ENCODE measurements at places on chromosomes 12 and 14.
A peak's percentile ranks its signal among the peaks of the same experiment; 100 is the strongest.

DNA sequence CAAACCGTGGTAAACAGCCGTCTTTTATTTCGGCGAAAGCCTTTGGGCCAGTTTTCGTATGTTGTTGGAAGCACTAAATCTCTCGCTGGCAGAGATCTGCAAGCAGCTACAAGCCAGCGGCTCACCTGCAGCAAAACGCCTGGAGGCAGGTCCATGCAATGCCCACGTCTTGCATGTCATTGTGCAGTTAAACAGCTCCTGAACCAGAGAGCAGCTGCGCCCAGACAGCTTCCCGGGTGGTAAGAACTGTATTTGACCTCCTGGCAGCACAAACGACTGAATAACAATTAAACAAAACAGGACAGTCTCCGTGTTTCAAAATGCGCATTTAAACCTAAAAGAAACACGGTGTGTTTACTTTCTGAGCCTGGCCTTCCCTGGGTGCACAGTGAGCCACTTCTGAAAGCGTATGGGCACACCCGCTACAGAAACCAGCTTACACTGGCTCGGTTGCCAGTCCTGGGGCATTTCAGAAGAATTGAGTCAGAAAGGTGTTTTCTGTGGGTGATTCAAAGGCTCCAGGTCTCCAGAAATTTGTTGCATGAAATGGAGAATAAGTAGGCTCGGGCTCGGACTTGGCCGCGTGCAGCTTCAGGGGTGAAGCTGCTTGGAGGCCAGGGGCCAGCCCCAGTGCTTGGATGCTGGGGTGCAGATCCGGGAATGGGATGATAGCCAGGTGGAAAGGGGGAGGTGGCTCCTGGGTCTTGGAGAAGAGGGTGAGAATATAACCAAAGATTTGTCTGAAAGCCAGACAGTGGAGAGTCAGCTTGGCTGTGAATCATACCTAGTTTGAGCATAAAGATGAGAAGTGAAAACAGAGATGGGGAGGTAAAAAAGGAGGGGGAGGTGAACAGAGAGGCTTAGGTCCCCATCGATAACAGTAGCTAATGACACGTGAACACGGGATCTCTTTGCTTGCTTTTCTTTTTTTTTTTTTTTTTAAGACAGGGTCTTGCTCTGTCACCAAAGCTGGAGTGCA, 24.9 kb upstream of the FZD10 start:
- no peak for DNase-seq

DNA sequence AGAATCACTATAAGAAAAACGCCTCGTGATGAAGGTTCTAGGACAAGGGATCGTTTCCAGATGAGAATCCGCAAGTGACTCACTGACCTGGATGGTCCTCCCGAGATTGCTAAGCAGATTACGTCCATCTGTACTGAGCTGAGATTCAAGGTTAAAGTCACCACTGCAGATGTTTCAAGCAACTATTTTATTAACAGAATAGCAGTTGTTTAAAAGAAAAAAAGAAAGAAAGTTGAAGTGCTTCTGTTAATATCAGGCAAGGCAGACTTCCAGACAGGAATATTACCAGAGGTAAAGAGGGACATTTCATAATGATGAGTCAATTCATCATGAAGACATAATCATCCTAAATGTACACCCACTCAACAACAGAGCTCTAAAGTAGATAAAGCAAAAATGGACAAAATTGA, 17.9 kb downstream of the PXN start:
- DNase-seq = peak; percentile 76

DNA sequence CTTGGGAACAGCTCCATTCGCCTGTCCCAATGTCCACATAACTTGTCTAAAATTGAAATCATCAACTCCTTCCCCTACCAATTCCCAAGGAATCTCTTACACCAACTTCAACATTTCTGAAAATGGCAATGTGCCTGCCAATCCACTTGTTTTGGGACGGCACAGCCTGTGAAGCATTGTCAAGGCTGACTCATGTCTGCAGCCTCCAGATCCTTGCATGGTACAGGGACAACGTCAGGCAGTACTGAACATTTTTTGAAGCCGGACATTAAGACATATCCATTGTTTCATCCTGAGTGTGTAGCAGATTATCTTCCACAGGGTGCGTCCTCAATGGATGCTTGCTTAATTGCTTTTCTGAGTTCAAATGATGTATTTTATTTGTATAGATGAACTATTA, 794.1 kb downstream of the BCL11B start:
- no peak for DNase-seq

- no peak for DNase-seq
Measured at GRCh38 chr14:64899958-64900357, 14.3 kb upstream of the CHURC1 start.

DNA sequence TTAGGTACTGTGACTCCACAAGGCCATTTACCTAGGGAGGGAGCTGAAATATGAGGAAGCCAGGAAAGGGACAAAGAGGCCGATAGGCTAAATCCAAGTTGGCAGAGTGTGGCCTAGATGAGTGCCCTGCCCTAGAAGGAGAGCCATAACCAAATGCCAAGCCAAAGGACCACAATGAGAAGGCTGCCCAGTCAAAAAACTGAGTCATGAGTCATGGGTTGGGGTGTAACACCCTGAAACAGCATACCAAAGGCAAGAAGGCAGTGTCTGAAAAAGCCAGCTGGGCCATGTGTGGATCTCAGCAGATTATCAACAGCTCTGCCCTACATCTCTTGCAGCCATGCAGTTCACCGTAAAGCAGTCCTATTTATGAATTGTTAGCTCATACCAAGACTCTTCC, 171.7 kb downstream of the PHLDA1 start:
- no peak for DNase-seq

- no peak for DNase-seq
Measured at GRCh38 chr14:61733972-61734371, 28.2 kb upstream of the SNAPC1 start.

DNA sequence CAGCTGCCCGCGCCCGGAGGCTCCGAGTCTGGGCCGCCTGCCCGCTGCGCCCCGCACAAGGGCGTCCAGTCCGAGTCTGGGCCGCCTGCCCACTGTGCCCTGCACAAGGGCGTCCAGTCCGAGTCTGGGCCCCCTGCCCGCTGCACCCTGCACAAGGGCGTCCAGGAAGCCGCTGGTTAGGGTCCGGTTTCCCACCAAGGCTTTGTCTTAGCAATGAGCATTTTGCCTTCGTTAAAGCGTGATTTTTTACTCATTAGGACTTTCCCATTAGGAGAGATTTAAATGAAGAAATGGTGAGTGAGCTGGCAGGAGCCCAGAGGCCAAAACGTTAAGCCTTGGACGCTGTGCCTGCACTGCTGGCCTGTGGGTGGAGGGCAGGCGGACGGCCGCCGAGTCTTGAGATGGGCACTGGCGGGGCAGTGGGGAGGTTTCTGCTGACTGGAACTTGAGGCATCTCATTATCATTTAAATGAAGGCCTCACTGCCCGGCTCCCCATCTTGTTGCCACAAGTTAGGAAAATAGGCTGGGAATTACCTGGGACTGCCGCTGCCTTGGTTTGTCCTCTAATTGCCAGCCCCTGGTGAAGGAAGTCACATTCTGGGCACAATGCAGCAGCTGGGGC, 36.0 kb downstream of the FBRSL1 start:
- DNase-seq = no peak

- DNase-seq = no peak
Measured at GRCh38 chr12:32301216-32301615, 98.1 kb upstream of the FGD4 start.

- no peak for DNase-seq
Measured at GRCh38 chr12:1073652-1074051, 82.6 kb downstream of the ERC1 start.

DNA sequence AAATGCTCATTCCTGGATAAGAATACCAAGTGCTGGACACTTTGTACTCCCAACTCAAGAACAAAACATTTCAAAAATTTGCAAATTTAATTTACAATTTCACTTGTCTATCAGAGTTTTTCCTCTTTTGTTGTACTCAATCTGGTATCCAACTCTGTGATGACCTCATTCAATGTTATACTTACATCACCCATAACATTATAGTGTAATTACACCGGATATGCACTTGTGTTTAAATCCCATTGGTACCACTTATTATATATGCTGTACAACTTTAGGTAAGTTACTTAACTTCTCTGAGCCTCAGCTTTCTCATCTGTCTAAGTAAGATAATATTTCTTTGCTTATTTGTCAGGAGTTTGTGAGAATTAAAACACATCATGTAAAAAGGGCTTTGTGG, 76.6 kb upstream of the KCNJ8 start:
- DNase-seq = no peak

GRCh38 chr12:101581190-101581589, 13.6 kb upstream of the MYBPC1 start:
- no peak for DNase-seq

DNA sequence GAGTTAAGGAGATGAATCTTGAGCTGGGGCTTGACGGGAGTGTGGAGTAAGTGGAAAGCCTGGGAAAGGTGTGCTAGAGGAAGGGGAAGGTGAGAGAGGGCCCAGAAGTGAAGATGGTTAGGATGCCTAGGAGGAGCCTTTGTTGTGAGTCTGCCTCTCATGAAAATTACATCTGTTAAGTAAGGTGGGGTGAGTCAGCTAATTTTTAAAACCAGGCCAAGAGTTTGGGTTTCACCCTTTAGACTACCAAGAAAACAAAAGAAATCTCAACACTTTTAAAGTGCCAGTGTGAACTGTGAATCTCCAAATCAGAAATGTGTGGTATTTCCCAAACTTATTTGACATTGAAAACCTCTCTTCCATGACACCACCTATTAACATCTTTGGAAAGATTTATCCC, 185.2 kb downstream of the CRADD start:
- DNase-seq = peak; percentile 28

DNA sequence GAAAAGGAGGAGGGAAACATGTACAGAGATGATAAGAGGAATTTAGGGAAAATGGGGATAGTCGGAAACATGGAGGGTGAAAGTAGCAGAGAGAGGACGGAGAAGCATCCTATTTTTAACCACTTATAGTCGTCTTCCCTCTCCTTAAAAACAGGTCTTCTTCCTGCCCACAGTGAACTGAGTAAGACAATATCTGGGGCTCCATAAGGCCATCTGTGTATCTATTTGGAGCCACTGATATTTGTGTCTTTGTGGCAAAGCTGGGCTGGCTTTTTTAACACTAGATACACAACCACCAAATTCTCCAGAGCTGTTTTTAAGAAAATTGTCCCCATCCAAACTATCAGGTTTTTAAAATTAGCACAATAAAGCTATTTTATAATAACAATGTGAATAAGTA, 109.5 kb upstream of the RAP1B start:
- DNase-seq = no peak

DNA sequence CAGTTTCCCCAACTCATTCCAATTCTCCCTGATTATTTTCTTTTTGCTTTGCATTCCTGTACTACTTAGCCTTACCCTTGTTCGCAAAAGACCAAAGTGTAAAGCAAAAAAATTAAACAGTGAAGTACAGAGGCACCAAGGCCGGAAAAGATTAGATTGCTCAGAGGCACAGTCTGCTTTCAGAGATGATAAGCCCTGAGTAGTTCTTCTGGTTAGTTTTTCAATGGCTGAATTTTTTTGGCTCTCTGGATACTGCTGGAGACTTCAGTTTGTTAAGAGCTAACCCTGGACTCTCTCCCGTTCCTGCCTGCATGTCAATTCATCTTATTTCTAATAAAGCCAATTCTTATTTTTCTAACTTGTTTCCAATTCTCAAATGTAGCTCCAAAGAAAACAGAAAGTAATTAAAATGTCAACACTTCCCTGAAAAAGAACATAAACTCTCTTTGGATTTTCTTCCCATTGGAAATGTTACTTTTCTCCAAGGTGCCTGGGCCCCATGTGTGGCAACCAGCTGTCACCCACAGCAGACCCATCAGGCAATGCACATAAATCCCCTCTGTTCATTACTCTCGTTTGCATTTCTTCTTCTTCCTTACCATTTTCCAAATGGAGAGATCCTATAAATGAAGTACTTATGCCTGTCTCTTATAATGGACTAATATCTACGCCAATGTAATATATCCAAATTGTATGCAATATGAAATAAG, 142.8 kb downstream of the BTG1 start:
- DNase-seq = no peak

DNA sequence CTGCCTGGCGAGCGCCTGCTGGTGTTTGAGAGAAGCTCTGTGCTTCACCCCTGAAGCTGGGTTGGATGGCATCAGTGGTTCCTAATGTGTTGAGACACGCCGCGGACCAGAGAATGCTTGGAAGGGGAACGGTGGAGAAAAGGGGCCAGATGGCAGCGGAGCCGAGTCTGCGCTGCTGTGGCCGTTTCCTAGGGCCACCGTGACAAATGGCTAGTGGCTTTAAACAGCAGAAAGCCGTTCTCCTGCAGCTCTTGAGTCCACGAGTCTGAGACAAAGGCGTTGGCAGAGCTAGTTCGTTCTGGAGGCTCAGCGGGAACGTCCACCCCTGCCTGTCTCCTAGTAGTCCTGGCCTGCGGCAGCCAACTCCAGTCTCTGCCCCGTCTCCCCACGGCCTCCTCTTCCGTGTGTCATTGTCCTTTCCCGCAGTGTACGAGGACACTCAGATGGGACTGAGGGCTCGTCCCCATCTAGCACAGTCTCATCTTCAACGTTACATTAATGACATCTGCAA, 103.6 kb downstream of the ADGRD1 start:
- DNase-seq = no peak

- no peak for DNase-seq
Measured at GRCh38 chr14:75515629-75515996, 6.7 kb upstream of the BATF start.

DNA sequence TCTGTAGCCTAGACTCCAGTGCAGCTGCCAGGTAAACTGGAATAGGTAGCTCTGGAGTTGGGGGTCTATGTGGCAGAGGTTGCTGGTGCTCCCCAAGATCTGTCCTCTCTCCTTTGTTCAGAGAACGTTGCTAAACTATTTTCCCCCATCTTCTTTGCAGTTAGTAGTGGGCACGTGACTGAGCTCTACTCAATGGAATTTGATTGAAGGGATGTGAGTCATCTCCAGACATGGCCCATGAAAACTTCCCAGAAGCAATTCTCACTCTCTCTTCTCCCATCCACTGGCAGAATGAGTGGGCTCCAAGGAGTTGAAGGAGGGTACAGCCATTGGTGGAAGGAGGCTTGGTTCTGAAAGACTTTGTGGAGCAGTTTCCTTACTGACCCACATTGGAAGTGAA, 44.0 kb downstream of the PAH start:
- DNase-seq = no peak

- DNase-seq = no peak
Measured at GRCh38 chr14:68263563-68264259, 444.1 kb downstream of the RAD51B start.

GRCh38 chr14:79201564-79202207, 1009.6 kb downstream of the DIO2 start:
- no peak for DNase-seq

GRCh38 chr12:108052260-108052659, 76.8 kb upstream of the WSCD2 start:
- DNase-seq = no peak

GRCh38 chr14:55789406-55789805, 209.4 kb downstream of the KTN1 start:
- no peak for DNase-seq

GRCh38 chr12:53709671-53710070, 17.6 kb downstream of the CALCOCO1 start:
- no peak for DNase-seq

GRCh38 chr12:105330283-105330930, at the start of gene C12orf75:
C12orf75 (plus strand) TSS chr12:105330691; CDS start chr12:105330892, 201 bp downstream.
- DNase-seq = peak; percentile 59

GRCh38 chr12:133108150-133108549, 21.9 kb downstream of the ZNF891 start:
- DNase-seq = no peak

All from GM04504 (cell line).